ENCODE measurements at places on chromosomes 6 and 20.

DNA sequence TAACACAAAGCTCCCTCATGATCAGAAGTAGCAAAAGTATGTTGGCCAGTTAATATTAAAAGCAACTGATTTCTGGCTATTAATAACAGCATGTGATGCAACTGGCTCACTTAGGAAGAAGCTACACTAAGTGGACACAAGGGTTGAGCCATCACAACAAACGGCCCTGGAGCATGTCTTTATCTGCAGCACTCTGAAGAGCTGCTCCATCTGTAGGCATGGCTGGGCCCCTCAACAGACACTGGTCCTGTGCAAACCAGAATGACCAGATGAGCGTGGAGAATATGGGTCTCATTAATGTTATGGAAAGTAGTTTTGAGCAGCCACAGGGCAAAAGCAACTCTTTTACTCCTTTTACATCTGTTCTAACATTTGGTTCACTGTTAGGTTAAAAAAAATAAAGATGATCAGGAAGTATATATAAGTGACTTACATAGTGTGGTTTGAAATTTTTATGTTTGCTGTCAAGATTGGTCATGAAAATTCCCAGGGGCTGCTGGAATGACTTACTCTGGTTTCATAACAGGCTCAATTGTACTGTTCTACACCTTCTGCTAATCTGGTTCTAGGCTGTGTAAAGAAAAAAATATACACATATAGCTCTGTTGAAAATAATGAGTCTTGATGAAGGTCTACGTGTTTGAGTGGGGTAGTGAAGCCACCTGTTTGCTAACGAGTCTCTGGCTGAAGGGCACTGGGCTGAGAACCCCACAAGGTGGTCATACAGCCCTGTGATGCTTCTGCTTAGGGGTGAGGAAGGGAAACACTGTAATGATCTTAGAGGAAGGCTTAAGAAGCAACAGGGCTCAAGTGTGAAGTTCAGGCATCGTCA lies 58.1 kb downstream of the INSM1 start:
- DNase-seq = no peak

DNA sequence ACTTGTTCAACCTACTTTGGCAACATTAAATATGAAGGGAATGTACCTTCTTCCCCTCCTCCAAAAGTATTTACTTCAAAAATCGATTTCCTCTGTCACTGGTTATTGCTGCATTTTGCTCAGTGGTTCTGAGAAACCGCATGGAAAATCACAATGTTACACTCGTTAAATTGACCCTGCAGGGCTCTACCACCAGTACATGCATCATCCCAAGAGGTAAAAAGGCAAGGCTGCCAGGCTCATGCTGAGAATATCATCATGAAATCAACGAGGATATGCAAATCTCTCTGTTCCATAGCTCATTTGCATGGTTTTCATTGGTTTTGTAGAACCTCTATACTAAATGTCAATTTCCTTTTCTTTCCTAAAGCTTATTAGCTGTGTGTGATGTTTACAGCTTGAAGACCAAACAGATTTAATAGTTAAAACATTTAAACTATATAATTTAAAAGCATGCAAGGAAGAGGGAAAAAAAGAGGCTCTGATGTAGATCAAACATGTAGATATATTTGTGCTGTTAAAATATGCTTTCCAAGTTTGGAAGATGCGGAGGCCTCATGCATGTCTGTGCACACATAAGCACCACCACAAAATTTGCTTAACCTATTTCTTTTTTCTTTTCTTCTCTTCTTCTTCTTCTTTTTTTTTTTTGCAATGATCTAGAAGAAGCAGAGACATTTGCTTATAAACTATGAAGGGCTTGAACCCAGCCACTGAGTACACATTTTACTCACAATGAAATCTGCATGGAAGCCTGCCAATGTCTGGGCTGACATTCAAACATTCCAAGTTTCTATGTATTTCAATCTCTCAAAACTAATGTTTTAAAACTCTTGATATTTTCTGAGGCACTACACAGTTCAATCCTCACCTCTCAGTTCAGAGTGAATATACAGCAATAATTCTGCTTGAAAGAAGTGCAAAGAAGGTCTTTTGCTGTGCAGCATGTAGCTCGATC lies 194.0 kb downstream of the GMPR start:
- DNase-seq = no peak

- no peak for DNase-seq
These were observed 35.5 kb downstream of the HLA-F start for GRCh38 chr6:29758761-29759160.

- no peak for DNase-seq
These were observed 76.1 kb downstream of the NKAIN2 start for GRCh38 chr6:123879749-123880148.

DNA sequence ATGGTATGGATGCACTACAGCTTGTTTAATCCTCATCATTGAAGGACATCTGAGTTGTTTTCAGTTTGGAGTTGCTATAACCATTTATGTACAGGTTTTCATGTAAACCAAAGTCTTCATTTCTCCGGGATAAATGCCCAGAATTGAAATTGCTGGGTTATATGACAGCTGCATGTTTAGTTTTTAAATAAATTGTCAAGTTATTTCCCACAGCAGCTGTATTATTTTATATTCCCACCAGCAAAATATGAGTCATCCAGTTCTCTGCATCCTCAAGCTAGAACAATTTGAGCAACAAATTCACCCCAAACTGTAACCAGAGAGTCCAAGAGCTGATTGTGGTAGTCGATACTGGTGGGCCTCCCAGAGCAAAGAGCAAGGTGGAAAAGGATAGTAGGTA lies 161.0 kb upstream of the PRND start:
- DNase-seq = no peak

DNA sequence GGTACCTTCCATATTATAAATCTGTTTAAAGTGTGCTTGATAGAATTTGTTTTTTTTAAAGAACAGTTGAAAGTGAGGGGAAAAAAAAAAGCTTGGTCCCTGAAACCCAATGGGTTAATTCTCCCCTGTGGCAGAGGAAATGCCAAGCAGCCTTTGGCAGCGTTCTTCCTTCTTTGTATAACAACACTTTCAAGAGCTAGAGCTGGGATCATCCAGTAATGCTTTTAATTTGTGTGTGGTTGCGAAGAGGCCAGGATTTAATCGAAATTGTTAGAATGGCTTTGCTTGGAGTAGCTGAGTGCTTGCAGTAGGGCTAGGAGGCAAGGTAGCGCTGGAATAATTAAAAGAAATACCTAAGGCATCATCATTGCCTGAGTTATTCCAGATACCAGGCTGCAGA lies 692.0 kb downstream of the DHX35 start:
- DNase-seq = no peak

- no peak for DNase-seq
These were observed 15.5 kb downstream of the SIM1 start for GRCh38 chr6:100449239-100449691.

DNA sequence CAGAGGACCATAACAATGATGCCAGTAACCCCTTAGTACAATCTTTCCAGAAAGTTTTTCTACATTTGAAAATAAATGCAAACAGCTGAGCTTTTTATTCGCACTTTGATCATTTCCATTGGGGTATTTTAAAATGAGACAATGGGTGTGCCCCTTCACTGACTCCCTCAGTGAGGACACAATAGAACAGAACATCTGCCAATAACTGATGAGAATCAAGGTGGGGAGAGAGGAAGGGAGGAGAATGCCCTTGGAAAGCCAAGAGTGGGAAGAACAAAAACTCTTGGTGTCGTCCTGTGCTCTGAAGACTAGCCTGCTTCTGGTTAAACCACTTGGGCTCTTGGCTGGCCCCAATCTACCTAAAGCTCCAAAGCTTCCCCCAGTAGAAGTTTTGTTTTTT lies 66.0 kb downstream of the KIF13A start:
- no peak for DNase-seq

- no peak for DNase-seq
These were observed 55.0 kb upstream of the PCSK2 start for GRCh38 chr20:17171746-17172280.

- DNase-seq = no peak
These were observed 33.7 kb downstream of the RNF146 start for GRCh38 chr6:127300411-127300810.

GRCh38 chr6:36688063-36688738 lies 9.4 kb upstream of the RAB44 start:
- DNase-seq = no peak

- DNase-seq = no peak
These were observed 14.5 kb downstream of the CD109 start for GRCh38 chr6:73710470-73710869.

GRCh38 chr6:123655521-123656306 lies 19.0 kb upstream of the TRDN start:
- no peak for DNase-seq

DNA sequence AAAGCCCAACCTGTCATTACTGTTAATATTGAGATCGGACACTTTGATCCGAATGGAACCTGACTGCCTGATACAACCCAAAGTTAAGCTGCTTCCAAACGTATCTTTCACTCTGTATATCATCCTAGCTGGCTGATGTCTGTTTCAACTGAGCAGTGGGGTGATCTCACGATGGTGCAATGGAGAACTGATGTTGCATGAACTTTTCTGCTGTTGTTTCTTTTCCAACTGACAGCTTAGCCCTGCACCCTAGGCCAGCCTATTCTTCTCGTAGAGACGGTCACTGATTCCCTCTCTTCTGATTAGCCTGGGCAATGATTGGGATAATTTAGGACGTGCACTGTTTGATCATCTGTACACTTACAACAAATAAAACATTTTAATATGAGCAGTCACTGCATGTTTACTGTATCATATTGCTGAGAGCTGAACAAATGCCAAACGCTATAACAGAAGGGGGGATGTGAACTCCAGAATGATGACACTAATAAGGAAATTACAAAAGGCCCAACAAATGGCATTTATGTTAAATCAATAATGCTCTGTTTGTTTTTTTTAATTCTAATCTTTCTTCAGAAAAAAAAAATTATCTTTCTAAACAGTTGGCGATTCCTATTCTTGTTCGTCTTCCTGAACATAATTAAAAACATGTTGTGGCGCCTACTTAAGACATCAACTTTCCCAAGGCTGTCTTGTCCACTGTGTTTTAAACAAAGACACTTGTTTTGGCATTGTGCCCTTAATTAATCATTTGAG lies 184.8 kb downstream of the ZNF217 start:
- DNase-seq = no peak

DNA sequence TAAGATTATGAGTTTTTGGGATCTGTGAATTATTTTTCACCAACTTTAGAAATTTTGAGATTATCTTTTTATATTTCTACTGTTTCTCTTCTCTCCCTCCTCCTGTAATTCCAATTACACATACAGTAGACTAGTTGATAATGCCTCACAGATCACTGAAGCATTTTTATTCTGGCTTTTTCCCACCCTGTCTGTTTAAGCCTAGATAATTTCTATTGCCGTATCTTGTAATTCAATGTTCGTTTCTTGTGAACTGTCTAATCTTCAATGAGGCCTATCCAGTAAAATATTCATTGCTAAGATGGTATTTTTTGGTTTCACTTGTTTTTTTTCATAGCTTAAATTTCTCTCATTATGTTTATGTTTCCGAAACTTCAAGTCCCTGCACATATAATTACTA lies 12.0 kb downstream of the MDN1 start:
- DNase-seq = no peak

DNA sequence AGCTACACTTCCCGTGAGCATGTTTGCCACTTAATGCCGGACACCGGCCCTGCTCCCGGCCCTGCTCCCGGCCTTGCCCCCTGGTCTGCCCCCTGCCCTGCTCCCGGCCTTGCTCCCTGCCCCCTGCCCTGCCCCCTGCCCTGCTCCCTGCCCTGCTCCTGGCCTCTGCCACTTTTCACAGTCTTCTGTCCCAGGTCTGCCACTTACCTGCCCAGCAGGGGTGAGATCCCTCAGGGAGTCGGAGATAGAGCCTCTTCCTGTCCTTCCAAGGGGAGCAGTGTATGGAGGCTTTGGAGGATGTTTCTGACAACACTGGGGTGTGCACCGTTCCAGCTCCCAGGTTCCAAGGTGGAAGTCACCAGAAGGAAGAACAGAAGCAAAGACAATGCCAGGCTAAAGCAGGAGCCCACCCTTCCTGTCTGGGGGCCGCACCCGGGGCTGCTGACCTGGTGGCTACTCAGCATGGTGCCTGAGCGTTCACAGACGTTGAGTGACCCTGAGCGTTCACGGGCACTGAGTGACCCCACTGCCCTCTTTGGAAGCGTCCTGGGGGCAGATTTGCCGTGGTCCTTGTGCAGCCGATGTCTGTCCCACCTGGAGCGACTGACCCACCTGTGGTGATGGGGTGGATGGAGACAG lies 199.8 kb downstream of the DLL1 start:
- no peak for DNase-seq

DNA sequence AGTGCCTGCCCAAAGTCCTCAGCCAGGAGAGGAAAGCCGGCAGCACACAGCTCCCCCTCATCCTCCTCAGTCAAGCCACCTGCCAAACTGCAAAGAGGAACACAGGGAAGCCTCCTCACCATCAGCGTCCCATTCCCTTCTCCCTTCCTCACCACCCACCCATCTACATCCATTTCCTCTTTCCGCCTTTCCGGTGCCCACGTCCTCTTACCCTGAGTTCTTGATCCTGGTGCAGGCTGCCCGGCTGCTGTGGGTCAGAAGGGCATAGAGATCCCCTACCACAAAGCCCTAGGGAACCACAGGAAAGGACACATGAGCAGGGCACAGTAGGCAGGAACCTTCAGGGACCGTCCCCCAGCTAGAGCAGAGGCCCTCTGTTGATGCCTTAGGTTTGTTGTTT lies 6.0 kb downstream of the GNMT start:
- no peak for DNase-seq

DNA sequence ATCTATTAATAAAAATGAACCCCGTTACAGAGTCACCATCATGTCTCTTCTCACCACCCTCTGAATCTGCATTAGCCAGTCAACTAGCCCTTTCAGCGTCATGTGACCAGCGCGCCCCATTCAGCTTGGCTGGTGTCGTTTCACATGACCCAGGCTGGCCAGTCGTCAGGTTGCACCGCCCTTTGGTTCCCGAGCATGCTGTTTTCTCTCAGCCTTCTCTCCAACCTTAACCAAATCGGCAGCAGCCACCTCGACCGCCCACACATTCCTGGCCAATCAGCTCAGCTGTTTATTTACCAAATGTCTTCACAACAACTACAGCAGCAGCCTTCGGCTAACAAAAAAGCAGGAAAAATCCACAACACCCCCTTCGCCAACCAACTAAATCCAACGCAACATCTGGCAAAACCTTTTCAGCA lies 5.6 kb downstream of the SRSF3 start:
- DNase-seq = peak; percentile 46

DNA sequence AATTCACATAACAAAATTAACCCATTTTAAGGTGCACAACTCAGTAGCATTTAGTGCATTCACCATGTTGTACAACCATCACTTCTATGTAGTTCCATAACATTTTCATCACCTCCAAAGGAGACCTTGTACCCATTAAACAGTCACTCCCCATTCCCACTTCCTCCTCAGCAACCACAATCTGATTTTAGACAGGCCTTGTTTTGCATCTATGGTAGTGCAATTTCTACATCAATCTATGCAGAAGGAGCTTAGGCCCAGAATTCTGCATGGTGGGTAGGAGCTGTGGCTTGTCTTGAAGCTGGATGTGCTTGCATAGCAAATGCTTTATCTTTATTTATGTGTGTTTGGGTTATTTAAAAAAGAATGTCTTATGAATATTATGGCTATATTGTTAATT lies 13.5 kb upstream of the HLA-DQA1 start:
- DNase-seq = no peak

GRCh38 chr6:47810885-47811284 lies 29.1 kb downstream of the OPN5 start:
- no peak for DNase-seq

Data from activated CD4-positive, alpha-beta T cell treated with anti-CD3 and anti-CD28 coated beads, Interleukin-2, amount 50 U/mL, for 4 hours (primary cell).